ENCODE measurements at places on chromosomes 1 and 21.

GRCh38 chr1:81505831-81506230 is 294.9 kb upstream of the ADGRL2 start:
- DNase-seq, result no peak

DNA sequence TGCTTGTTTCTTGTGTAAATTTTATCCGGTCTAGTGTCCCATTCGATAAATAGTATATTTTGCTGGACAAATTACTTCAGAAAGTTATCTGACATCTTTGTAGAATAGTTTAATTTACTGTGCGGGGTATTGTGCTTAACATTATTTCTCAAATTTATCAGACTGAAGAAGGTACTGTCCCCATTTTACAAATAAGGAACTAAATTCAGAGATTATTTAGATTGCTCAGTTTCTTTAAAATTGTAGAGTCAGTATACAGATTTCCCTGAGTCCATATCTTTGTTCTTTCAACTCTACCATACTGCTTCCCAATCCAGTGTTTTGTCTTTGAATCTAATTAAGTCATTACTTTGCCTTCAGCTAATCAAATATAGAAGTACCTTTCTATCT is 6.4 kb downstream of the ATP5PB start:
- DNase-seq, result no peak

- DNase-seq, result no peak
Observed at GRCh38 chr21:17690078-17690494, 77.4 kb upstream of the BTG3 start.

DNA sequence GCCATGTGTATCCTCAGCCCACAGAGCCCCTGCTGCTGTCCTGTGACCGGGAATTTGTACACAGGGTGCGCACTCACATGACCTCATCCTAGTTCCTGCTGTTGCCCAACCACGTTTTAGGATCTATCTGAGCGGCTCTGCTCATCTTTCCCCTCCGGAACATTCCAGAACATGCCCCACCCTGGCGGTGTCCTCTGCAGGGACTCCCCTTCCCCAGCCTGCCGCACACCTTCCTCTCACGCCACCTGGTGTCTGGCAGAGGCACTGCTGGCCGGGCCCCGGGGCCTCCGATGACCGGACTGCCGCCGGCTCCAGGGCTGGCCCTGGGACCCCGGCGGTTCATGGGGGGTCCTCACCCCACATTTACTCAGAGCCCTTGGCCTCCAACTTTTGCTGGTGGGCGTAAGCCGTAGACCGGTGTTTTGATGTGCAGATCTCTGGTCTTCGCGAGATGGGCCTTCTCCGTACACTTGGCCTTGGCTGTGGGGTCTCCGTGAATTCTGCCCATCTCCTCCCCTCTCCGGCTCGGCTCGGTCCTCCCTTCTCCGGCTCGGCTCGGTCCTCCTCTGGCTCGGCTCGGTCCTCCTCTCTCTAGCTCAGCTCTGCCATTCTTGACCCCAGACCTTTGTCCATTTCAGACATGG is 29.5 kb downstream of the ARHGEF16 start:
- DNase-seq, result peak; percentile 25

DNA sequence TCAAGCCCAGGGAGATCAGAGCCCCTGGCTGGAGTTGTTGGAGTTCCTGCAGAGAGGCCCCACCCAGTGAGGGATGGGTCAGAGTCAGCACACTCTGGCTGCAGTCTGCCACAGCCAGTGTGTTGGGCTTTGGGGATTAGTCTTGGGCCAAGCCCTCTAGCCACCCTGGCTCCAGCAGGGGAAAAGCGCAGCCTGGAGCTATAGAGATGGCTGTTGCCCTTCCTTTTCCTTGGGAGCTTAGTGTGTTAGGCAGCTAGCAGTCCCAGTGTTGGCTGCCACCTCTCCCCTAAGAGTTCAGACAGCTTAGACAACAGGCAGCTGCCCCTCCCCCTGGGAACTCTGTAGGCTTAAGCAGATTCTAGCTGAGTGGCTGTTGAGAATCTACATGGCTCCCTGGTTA is 45.1 kb downstream of the DPT start:
- DNase-seq, result no peak

- DNase-seq, result no peak
Observed at GRCh38 chr21:45000637-45001133, 60.9 kb downstream of the SLX9 start.

GRCh38 chr1:68377098-68377497 is 72.7 kb downstream of the RPE65 start:
- DNase-seq, result no peak

DNA sequence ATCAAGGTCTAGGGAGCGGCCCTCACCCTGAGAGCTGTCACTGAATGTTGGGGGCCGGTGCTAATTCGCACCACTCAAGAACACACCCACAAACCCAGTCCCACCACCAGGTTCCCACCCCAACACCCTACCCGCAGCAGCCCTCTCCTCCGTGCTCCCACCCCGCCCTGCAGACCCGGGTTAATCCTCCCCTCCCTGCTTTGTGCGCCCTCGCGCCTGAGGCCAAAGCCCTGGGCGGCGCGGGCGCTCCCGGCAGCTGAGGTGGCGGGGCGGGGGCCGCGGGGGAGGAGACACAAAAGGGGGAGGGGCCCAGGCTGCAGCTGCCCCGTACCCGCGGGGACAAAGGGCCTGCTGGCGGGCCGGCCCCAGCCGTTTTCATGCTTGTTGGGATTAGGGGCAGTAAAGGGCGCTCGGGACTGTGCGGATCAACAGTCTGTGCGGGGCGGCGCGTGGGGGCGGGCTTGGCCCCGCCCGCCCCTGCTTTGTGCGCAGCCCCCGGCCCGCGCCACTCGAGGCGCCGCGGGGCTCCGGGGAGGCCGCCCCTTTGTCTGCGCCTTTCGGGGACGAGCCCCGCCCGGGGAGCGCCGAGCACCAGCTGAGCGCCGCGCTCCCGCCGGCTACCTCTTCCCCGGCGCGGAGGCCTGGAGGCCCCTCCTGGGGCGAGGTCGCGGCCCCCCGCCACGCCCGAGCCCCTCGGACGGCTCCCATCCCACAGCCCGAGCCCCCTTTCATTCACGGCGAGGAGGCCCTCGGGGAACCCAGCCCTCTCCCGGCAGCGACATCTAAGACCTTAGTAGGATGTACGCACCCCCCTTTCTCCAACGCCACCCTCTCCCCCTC is 10.9 kb downstream of the C1orf216 start:
- no peak for DNase-seq

DNA sequence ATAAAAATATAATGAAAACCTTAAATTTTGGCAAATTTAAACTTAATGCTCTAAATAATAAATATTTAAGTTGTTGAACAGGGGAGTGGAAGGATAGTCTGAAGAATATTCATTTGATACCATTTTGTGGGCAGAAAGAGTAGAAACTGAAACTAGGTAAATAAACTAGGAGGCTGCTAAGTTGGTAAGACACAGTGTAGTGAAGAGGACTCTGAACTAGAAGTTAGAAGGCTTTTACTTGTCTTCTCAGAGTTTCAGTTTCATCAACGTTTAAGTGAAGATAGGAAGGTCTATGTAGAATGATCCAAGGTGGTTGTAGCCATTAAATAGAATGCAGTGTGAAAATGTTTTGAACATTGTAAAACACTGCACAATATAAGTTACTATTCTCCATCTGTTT is 516.9 kb downstream of the AMY1C start:
- no peak for DNase-seq

DNA sequence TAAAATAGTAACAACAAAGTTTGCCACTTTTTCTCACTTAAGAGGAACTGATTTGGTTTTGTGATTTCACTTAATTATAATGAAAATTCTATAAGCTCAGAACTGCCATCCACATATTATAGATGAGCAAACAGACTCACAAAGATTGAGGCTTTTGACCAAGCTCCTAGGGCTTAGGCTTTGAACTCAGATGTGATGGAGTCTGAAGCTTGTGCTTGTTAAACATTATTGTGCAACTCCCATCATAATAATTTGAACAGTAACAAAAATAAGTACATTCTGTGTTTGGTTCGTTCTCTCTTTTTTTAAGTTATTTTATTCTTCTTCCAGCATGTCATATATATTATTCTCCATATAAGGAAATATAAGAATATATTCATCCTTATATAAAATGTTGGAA is 403.4 kb downstream of the PTPRC start:
- DNase-seq, result no peak

All from AG10803 (cell line).